Upper lobe of right lung (tissue), 1 donor: ENCODE measurements at places on chromosomes 12 and 14. TPM values are rescaled to one million over a fixed set of nuclear protein-coding genes. Genes with fewer than 3 reads are reported as not detected.

Gene LRTM2
- not detected for total RNA-seq

Gene ANG
- 28.1 TPM for total RNA-seq

Gene SDR9C7
- total RNA-seq = not detected

GRCh38 chr12:95215949-95216348, 1.3 kb downstream of the FGD6 start:
- DNase-seq = no peak

DNA sequence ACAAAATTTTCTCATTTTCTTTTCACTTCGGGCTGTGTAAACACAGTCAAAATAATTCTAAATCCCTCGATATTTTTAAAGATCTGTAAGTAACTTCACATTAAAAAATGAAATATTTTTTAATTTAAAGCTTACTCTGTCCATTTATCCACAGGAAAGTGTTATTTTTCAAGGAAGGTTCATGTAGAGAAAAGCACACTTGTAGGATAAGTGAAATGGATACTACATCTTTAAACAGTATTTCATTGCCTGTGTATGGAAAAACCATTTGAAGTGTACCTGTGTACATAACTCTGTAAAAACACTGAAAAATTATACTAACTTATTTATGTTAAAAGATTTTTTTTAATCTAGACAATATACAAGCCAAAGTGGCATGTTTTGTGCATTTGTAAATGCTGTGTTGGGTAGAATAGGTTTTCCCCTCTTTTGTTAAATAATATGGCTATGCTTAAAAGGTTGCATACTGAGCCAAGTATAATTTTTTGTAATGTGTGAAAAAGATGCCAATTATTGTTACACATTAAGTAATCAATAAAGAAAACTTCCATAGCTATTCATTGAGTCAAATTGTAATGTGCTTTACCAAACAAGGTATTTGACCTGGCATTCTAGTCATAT, 4.8 kb downstream of the CDKN1B start:
- no peak for DNase-seq
